ENCODE measurements at places on chromosomes 4 and X.
A peak's percentile ranks its signal among the peaks of the same experiment; 100 is the strongest.

- no peak for DNase-seq
These were observed 1.2 kb downstream of the WDR44 start for GRCh38 chrX:118347131-118347530.

- DNase-seq: no peak
These were observed 107.0 kb upstream of the TBC1D9 start for GRCh38 chr4:140863197-140863596.

DNA sequence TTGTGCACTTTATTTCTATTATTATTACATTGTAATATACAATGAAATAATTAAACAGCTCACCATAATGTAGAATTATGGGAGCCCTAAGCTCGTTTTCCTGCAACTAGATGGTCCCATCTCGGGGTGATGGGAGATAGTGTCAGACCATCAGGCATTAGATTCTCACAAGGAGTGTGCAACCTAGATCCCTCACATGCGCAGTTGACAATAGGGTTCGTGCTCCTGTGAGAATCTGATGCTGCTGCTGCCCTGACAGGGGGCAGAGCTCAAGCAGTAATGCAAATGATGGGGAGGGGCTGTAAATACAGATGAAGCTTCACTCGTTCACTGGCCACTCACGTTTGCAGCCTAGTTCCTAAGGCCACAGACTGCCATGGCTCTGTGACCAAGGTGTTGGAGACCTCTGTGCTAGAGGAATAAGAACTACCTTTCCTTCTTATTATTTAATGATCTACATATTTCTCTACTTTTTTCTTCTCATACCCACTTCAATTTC, 492.9 kb upstream of the INTU start:
- no peak for DNase-seq

- no peak for DNase-seq
These were observed 244.1 kb downstream of the CRLF2 start for GRCh38 chrX:968148-968965.

DNA sequence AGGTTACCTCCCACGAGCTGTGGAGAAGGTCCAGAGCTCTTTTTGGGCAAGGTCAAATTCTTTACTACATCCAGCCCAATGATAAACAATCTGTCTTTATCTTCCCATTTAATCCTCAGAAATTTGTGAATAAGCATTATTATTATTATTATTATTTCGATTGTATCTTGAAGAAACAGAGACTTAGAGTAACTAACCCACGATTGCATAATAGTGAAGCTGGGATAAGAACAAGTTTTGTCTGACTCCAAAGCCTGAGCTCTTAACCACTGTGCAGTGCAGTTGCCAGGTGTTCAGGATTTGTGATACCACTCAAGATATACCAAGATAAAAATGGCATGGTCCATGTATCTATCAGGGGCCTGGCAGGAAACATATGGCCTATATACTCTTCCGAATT, 166.5 kb upstream of the LDB2 start:
- peak; percentile 9 for DNase-seq

DNA sequence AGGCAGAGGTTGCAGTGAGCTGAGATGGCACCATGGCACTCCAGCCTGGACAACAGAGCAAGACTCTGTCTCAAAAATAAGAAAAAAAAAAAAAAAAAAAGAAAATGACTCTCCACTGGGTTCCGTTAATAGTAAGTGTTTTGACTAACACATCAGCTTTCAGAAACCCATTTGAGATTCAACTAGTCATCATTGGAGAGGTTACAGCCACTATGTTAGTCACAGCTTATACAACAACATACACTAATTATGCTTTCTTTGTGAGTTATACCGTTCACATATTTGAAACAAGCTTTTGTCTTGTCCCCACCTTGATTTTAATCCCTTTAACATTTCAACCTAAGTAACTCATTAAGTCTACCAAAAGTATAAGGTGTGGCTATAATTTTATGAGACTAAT, 48.2 kb downstream of the HADH start:
- no peak for DNase-seq

GRCh38 chrX:47145395-47146120, 537 bp downstream of the RBM10 start:
- peak; percentile 43 for DNase-seq

GRCh38 chrX:70134116-70134477, 850 bp downstream of the IGBP1 start:
- DNase-seq: peak; percentile 47

GRCh38 chrX:149286940-149287349, 218.2 kb downstream of the IDS start:
- peak; percentile 70 for DNase-seq

DNA sequence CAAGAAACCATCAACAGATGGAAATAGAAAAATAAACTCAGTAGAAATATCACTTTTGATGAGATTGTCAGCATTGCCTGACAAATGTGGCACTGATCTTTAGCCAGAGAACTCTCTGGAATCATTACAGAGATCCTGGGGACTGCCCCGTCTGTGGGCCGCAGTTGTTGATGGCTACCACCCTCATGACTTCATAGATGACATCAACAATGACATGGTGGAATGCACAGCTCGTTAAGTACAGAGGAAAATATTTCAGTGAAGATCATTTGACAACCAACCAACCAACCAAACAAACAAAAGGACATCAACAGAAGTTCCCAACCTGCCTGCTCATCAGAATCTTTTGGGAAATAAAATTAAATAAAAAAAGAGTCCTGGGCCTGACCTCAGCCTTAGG, 132.6 kb downstream of the UCHL1 start:
- DNase-seq: no peak

- peak; percentile 32 for DNase-seq
These were observed 7.6 kb downstream of the SLC2A9 start for GRCh38 chr4:10013722-10014121.

- no peak for DNase-seq
These were observed 6.5 kb downstream of the C4orf50 start for GRCh38 chr4:6011686-6012085.

GRCh38 chr4:138957302-138957701, 58.3 kb upstream of the NOCT start:
- DNase-seq: no peak

GRCh38 chrX:72042852-72043248, 88.9 kb downstream of the RTL5 start:
- no peak for DNase-seq

DNA sequence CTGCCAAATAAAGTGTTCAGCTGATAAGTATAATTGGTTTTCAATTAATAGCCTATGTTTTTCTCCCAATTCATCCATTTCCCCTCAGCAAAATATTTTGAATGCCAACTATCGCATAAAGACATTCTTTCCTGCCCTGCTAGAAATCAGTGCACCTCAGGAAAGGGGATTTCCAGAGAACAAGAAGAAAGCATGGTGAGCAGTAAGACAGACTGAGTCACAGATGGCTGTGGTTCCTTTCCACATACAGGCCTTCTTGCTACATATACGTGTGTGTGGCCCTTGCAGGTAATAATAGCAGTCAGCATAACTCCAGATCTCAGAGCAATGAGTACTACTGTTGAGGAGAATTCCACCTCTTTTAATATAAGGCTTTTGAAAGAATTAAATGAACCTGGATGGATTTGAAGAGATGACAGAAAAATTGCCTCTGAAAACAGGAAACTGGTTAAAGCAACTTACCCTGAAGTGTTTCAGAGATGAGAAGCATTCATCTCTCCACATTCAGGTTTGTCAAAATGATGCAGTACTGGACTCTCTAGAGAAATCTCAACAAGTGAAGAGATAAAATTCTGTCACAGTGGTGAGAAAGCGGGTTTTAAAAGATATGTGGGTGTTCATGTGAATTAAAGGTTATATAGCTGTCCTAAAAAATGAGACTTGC, 13.6 kb downstream of the GASK1B start:
- no peak for DNase-seq

DNA sequence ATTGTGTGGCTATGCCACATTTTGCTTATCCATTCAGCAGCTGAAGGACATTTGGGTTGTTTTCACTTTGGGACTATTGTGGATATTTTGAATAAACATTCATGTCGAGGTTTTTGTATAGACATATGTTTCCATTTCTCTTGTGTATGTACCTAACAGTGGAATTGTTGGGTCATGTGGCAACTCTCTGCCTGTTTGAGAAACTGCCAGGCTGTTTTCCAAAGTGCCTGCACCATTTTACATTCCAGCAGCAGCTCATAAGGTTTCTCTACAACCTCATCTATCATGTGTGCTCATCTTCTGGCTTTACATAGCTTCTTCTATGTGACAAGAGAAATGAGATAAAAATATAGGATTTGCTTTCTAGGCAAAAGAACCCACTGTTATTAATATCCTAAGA, 29.5 kb upstream of the TSPAN5 start:
- DNase-seq: no peak

GRCh38 chr4:129094347-129094746, 1.0 kb upstream of the SCLT1 start:
- DNase-seq: no peak

DNA sequence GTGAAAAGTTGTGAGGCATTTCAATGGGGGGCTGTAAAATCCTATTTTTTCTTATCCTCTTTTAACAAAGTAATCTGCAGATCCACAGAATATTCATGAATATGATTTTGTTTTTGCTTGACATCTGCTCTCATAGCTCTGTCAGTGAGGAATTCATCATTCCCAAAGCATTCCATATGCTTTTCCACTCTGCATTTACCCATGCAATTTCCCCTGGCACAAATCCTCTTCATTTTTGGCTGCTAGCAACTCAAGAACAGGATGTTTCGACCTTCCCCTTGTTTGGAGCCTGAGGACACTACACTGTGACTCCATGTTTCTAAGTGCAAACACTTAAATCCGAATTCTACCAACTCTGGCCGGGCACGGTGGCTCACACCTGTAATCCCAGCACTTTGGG, 48.5 kb downstream of the KLHL15 start:
- DNase-seq: no peak

GRCh38 chr4:143514497-143514896, 995 bp downstream of the SMARCA5 start:
- peak; percentile 43 for DNase-seq

- no peak for DNase-seq
These were observed 1165.0 kb upstream of the TENM3 start for GRCh38 chr4:181078196-181078595.

DNA sequence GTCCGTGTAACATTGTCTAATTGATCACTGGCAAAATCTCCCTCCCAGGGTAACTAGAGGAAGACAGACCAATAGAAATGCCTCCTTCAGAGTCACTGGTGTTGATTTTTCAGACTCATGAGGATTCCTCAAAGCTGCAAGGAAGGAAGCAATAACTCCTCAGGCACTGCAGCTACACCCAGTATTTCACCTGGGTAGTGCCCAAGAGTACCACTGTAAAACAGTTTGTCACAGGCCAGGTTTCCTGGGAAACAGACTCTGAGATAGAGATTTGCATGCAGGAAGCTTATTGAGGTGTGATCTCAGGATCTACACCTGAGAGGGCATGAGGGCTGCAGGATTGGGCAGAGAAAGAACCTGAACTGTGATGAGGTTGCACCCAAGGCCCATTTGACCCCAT, 240.7 kb upstream of the ATP6AP2 start:
- no peak for DNase-seq

GRCh38 chr4:31341601-31342359, 621.6 kb downstream of the PCDH7 start:
- DNase-seq: no peak
